RWPE2 (cell line): ENCODE measurements at places on chromosomes 4 and X.

GRCh38 chr4:162485486-162485885, 321.7 kb upstream of the FSTL5 start:
- H3K36me3 ChIP-seq = no peaks in the 10 kb centered on the region
- DNase-seq = no peak
- H3K4me3 ChIP-seq = no peak overlapping the region
- no peak overlapping the region for H3K27ac ChIP-seq

DNA sequence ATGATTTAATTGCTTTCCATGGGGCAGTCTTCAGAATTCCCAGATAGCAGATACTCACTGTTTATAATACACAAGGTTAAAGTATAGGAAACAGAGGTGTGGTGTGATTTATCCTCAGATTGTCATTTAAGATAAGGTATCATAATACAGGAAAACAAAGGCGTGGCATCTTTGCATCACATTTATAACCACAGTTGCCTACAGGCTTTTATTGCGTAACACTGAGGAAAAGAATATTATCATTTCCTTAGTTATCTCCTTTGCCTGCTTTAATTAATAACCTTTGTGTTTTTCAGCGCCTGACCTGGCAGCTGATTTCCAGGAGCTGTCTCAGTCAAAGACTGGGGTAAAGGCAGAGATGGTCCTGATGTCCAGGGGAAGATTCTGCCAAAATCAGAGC, 68.8 kb downstream of the SSX7 start:
- H3K36me3 ChIP-seq = no peaks in the 10 kb centered on the region
- no peaks in the 10 kb centered on the region for H3K27me3 ChIP-seq
- no peak for DNase-seq
- no peak overlapping the region for H3K27ac ChIP-seq

GRCh38 chr4:48680848-48681568, 99.1 kb downstream of the FRYL start:
- H3K4me3 ChIP-seq = no peak overlapping the region
- H3K4me1 ChIP-seq = no peaks in the 10 kb centered on the region
- H3K36me3 ChIP-seq = peaks cover 8% of the 10 kb centered on the region; the same call in 1 of the 2 replicates
- DNase-seq = no peak

GRCh38 chrX:118579417-118579816, 83.8 kb downstream of the DOCK11 start:
- DNase-seq = no peak
- H3K4me3 ChIP-seq = no peak overlapping the region
- H3K27ac ChIP-seq = no peak overlapping the region
- H3K36me3 ChIP-seq = no peaks in the 10 kb centered on the region

- H3K4me3 ChIP-seq = no peak overlapping the region
- DNase-seq = no peak
- H3K27ac ChIP-seq = peak overlapping the region; percentile 33
- no peaks in the 10 kb centered on the region for H3K27me3 ChIP-seq
- H3K4me1 ChIP-seq = peaks cover 12% of the 10 kb centered on the region
Measured at GRCh38 chrX:136046295-136047015, 61.2 kb downstream of the SLC9A6 start.

DNA sequence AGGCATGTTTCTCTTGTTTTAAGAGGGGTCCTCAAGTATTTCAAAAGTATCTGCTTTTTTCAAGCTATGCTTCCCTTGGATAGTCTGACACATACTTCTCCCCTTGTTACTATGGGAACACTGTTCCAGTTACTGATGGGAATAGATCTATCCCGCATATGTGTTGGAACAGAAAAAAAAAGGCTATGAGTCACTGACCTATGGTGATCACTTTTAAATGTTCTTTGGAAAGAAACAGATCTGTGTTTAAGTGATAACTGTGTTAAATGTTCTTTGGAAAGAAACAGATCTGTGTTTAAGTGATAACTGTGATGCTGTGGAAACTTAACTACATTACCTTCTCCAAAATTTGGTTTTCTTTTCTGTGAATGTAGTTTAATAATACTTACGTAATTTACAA, 303.2 kb downstream of the TEX13C start:
- no peaks in the 10 kb centered on the region for H3K36me3 ChIP-seq
- H3K4me1 ChIP-seq = no peaks in the 10 kb centered on the region
- no peaks in the 10 kb centered on the region for H3K27me3 ChIP-seq

GRCh38 chr4:1777822-1778641, 15.1 kb upstream of the FGFR3 start:
- no peaks in the 10 kb centered on the region for H3K36me3 ChIP-seq
- H3K4me3 ChIP-seq = no peak overlapping the region
- H3K27me3 ChIP-seq = no peaks in the 10 kb centered on the region
- peaks cover 6% of the 10 kb centered on the region for H3K4me1 ChIP-seq
- H3K27ac ChIP-seq = peak overlapping the region; percentile 7
- DNase-seq = peak; percentile 85

GRCh38 chr4:14379183-14379582, 623.1 kb upstream of the CPEB2 start:
- H3K27me3 ChIP-seq = no peaks in the 10 kb centered on the region
- H3K4me3 ChIP-seq = no peak overlapping the region
- DNase-seq = no peak

GRCh38 chrX:66015900-66016689, 23.8 kb downstream of the VSIG4 start:
- no peak overlapping the region for H3K4me3 ChIP-seq
- no peaks in the 10 kb centered on the region for H3K27me3 ChIP-seq
- DNase-seq = no peak

- H3K36me3 ChIP-seq = no peaks in the 10 kb centered on the region
- H3K4me3 ChIP-seq = peak overlapping the region; percentile 62
- H3K27me3 ChIP-seq = no peaks in the 10 kb centered on the region
- peaks cover 5% of the 10 kb centered on the region for H3K4me1 ChIP-seq
- no peak for DNase-seq
Measured at GRCh38 chr4:109559625-109559982, 442 bp upstream of the MCUB start.

DNA sequence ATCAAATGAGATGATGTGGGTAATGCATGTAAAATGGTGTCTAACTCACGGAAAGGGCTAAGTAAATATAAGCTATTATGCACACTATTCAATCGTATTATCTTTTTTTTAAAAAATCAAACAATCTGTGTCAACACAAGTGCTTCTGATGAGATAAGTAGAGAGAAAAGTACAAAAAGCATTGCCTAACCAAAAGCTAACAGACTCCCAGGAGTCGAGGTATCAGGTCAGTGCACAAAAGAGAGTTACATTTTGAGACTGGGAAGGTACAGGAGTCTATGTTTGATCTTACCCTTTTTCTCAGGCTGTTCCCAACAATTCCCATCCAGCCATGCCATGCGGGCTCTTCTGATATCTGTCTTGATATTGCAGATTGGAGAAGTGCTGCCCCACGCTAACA, 203.3 kb upstream of the ZIC3 start:
- H3K27ac ChIP-seq = no peak overlapping the region
- H3K27me3 ChIP-seq = no peaks in the 10 kb centered on the region
- no peaks in the 10 kb centered on the region for H3K4me1 ChIP-seq
- DNase-seq = no peak

- no peak overlapping the region for H3K27ac ChIP-seq
- H3K36me3 ChIP-seq = no peaks in the 10 kb centered on the region
- DNase-seq = no peak
- no peaks in the 10 kb centered on the region for H3K4me1 ChIP-seq
- H3K4me3 ChIP-seq = no peak overlapping the region
Measured at GRCh38 chrX:149476513-149476912, 28.6 kb downstream of the IDS start.

DNA sequence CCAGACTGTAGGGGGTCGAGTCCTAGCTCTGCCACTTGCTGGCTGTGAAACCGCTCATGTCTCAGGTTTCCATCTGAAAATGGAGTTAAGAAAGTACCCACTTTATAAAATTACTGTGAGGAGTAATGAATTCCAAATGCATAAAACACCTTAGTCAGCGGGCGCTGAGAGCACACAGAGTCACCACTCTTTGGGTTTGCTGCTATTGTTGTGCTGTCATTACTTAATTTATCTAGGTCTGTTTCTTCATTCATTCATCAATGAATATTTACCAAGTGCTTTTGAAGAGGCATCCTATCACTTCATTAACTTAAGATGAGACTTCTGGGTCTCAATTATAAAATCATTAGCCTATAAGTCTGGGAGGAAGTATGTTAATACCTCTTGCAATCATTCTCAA, 317.3 kb downstream of the FBXW7 start:
- no peaks in the 10 kb centered on the region for H3K27me3 ChIP-seq
- no peak overlapping the region for H3K4me3 ChIP-seq
- H3K36me3 ChIP-seq = no peaks in the 10 kb centered on the region
- H3K4me1 ChIP-seq = no peaks in the 10 kb centered on the region

DNA sequence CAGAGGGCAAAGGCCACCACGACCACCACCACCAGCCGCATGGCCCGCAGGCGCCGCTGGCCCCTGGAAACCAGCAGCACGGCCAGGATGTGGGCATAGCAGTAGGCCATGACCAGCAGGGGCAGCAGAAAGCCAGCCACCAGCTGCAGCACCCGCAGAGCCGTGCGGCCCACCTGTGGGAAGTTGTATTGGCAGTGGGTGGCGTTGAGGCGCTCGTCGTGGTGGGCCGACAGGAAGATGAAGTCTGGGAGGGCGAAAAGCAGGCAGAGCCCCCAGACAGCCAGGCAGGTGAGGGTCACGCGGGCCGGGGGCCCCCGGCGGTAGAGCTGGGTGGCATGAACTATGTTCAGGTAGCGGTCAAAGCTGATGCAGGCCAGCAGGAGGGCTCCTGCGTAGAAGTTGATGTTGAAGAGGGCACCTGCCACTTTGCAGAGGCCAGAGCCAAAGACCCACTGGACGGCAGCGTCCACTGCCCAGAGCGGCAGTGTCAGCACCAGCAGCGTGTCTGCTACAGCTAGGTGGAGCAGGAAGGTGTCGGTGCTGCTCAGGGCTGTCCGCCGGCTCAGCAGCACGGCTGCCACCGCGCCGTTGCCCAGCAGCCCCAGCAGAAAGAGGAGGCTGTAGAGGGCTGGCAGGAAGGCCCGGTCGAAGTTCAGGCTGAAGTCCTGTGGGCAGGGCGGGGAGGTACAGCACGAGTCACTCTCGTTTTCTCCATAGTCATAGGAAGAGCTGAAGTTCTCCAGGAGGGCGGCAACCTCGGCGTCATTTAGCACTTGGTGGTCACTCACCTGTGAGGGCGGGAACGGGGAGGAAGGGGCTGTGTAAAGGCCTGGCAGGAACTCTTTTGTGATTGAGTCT, 1.4 kb downstream of the CXCR3 start:
- no peaks in the 10 kb centered on the region for H3K36me3 ChIP-seq
- H3K27me3 ChIP-seq = no peaks in the 10 kb centered on the region
- no peaks in the 10 kb centered on the region for H3K4me1 ChIP-seq

GRCh38 chr4:35725131-35725530, 519.2 kb downstream of the ARAP2 start:
- H3K36me3 ChIP-seq = no peaks in the 10 kb centered on the region
- no peak overlapping the region for H3K4me3 ChIP-seq
- no peaks in the 10 kb centered on the region for H3K4me1 ChIP-seq
- no peak for DNase-seq

DNA sequence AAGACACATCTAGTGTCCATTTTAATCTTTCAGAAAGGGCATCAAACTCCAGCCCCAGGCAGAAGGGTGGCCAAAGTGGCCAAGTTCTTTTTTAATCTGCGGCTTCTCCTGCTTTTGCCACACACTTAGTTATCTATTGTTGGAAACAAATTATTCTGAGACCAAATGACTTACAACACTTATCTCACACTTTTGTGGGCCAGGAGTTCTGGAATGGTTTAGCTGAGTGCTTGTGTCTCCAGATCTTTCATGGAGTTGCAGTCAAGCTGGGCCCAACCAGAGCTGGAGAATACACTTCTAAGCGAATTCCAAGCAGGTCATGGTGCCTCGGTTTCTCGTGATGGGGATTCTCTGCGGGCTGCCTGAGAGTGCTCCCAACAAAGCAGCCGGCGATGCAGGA, 4.0 kb downstream of the TXK start:
- H3K27ac ChIP-seq = no peak overlapping the region
- H3K27me3 ChIP-seq = no peaks in the 10 kb centered on the region
- DNase-seq = no peak
- no peak overlapping the region for H3K4me3 ChIP-seq
- H3K36me3 ChIP-seq = no peaks in the 10 kb centered on the region

DNA sequence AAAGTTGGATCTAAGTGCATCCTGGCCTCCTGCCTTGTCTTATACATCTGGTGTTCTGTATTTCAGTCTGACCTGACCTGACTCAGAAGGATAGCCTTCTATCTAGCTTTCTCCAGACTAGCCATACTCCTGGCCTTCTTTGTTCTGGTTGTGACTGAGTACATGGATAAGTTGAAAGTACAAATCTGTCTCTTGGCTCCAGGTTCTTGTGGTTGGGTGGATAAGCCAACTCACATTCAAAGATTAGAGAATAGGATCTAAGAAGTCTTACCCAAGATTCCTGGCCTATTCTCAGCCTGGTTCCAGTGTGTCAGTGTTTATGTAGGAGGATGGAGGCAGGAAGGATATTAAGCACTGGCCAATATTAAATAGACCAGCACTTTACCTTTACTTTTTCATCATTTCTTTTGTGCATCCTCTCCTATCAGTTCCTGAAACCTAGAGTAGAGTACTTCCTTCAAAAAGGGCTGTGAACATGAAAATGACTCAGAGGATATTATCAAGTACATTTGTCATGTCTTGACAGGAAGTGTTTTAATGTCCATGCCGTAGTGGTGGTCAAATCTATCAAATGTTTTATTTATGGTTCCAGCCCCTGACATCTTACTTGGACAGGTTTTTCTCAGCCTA, 123.5 kb downstream of the IL15 start:
- H3K27me3 ChIP-seq = no peaks in the 10 kb centered on the region
- H3K4me3 ChIP-seq = no peak overlapping the region
- peaks cover 4% of the 10 kb centered on the region for H3K4me1 ChIP-seq
- no peak overlapping the region for H3K27ac ChIP-seq
- no peaks in the 10 kb centered on the region for H3K36me3 ChIP-seq

- no peaks in the 10 kb centered on the region for H3K36me3 ChIP-seq
- no peak overlapping the region for H3K27ac ChIP-seq
- H3K4me3 ChIP-seq = no peak overlapping the region
Measured at GRCh38 chrX:140762061-140762460, 52.5 kb downstream of the LINC00632 start.

GRCh38 chr4:73682508-73682907, 57.9 kb upstream of the CXCL8 start:
- peak overlapping the region; percentile 93 for H3K27ac ChIP-seq
- H3K27me3 ChIP-seq = no peaks in the 10 kb centered on the region
- H3K4me3 ChIP-seq = no peak overlapping the region

- no peak overlapping the region for H3K4me3 ChIP-seq
- H3K4me1 ChIP-seq = no peaks in the 10 kb centered on the region
- H3K36me3 ChIP-seq = no peaks in the 10 kb centered on the region
- H3K27ac ChIP-seq = no peak overlapping the region
- H3K27me3 ChIP-seq = no peaks in the 10 kb centered on the region
- DNase-seq = no peak
Measured at GRCh38 chrX:44244008-44244407, 99.5 kb downstream of the EFHC2 start.

GRCh38 chr4:8747467-8748235, 124.0 kb downstream of the HMX1 start:
- no peak overlapping the region for H3K27ac ChIP-seq
- no peaks in the 10 kb centered on the region for H3K4me1 ChIP-seq
- DNase-seq = no peak
- H3K36me3 ChIP-seq = no peaks in the 10 kb centered on the region
- H3K4me3 ChIP-seq = no peak overlapping the region
